GM04503 (cell line): ENCODE measurements at places on chromosomes 3 and 15.

- no peak for DNase-seq
These were observed 2.5 kb downstream of the CFAP92 start for GRCh38 chr3:128991355-128991895.

DNA sequence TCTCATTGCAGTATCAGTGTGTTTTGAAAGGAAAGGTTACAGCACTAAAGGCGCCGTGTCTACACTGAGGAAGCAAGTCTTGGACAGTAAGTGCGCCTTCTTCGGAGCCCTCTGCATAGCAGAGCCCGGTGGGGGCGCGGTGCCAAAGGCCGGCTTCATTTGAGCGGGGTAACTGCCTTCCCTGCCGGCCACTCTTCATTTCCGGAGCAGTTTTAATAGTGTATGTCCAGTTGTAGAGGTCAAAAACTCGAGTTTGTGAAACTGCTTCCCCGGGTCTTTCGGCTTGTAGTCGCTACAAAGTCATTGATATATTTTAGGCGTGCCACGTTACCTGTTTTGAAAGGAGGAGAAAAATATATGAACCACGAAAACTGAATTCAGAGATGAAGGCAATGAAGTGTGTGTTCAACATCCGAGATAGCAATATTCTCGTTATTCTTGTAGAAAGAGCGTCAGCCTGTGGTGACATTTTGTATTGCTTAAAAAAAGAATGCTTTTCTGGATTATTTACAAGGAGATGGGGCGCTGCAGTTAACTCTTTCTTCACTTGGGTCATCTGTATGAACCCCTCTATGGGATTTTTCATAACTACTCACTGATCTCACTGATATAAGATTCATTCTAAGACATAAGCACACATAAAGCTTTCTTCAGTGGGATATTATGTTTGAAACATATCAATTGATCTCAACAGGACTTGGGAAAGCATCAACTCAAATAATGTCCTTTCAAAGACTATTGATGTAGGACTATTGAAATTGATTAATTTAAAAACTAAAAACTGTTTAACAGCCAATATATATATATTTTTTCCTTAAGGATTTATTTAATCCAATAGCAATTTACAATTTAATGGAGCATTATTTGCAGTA, 3.0 kb downstream of the ALCAM start:
- no peak for DNase-seq

DNA sequence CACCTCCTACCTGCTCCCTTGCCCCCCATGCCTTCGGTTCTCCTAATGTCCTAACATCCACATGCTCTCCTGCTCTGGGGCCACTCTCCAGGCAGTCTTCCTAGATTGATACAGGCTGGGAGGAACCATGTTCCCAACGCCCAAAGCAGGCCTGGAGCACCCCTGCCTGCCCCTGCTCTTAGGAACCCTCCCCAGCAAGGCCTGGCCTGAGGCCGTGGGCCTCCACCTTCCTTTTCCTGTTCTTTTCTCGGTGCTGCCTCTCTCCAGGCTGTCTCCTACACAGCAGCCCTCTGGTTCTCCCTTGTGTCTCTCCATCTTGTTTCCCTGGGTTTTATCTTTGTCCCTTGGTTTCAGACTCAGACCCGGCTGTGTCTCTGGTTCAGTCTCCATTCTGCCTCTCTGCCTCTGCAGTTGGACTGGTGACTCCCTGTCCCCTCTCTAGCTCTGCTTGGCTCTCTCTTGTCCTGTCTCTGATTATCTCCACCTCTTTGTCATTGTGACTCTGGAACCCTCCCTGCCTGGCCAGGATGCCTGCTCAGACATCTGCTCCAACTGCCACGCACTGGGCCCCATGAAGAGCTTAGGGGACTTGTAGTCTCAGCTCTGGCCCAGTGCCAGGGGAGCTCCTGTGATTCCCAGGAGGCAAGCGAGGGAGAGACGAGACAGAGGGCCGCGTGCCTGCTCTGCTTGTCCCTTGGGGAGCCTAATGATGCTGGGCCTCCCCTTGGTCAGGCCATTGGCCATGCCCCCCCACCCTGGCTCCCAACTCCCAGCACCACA, 26.0 kb upstream of the RPL29 start:
- no peak for DNase-seq

DNA sequence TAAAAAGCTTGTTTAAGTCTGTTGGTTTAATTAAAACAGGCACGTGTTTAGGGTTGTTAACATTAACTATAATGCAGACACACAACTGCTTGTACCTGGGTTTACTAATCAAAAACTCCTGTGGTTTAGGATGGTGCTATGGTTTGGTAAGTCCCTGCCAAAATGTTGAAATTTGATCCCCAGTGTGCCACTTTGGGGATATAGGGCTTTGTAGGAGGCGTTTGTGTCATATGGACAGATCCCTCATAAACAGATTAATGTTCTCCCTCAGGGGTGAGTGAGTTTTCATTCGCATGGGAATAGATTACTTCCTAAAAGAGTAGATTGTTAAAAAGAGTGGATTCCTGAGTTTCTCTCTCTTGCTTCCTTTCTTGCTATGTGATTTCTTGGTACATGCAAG, 18.7 kb upstream of the GK5 start:
- no peak for DNase-seq

- DNase-seq = no peak
These were observed 4.7 kb downstream of the DET1 start for GRCh38 chr15:88541709-88542341.

- DNase-seq = no peak
These were observed 32.8 kb upstream of the STRIT1 start for GRCh38 chr3:155326244-155326643.

DNA sequence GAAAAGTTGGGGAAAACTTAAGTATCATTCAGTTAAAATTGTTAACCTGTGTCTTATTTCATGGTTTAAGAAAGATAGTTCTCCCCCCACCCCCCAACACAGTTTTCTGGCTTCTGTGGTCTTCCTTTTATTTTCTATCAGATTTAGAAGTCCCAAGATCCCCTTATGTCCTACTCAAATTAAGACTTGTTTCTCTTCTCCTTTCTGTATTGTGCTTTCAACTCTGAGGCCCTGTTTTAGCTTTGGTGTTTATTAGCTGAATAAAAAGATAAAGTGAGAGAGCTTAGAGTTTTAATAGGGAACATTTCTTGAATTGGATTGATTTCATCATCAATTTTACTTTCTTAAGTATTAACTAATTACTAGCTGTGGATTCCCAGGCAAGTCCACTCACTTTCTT, 62.6 kb downstream of the AKAP13 start:
- DNase-seq = no peak

DNA sequence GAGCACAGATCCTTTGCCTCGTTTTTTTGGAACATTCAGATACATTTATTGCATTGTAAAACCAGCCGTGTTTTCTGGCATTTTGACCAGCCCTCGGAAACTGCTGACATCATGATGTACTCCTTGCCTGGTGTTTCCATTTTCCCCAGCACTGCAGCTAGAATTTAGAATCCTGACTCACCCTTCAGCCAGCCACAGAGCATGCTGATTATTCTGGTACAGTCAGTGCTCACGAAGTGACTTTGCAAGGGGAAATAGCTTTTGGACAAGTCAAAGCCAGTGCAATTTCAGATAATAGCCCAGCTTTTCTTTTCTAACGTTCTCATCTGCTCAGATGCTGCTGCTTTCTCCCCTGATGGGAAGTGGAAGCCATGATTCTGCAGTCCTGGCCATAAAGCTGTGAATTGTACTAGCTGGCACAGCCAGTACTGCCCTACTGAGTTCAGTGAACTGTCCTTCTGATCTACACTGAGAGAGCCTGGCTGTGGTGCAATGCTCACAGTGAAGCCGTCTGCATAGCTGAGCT, 12.1 kb upstream of the CNBP start:
- DNase-seq = peak; percentile 95

DNA sequence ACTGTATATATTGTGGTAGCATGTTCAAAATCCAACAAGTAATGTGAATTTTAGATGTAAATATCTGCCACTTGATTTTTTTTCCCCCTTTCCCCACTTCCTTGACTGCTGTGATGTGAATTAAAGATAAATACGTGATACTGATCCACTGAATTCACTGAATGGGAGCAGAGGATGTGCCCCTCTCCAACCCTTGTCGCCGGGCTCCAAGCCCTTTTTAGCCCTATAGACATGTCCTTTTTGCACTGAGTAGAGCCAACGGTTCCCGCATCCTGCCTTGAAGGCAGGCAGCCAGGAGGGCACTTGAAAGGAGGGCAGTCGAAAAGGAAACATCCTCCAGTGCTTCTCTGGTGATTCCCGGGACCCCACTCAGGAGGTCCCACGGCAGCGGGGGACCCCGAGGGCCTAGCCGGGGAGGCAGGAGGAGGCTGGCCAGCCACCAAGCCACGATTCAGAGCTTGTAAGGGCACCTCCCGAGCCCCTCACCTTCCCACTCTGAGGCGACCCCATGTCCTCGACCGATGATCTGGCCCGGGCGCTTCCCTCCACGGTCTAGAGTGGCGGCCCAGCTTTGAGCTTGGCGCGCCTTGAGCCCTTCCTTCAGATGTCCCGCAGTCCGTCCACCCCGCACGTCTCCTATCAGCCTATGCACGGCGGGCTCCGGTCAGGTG, 901 bp upstream of the MANF start:
- DNase-seq = no peak

- no peak for DNase-seq
These were observed 44.2 kb downstream of the GRK7 start for GRCh38 chr3:141807277-141808033.

DNA sequence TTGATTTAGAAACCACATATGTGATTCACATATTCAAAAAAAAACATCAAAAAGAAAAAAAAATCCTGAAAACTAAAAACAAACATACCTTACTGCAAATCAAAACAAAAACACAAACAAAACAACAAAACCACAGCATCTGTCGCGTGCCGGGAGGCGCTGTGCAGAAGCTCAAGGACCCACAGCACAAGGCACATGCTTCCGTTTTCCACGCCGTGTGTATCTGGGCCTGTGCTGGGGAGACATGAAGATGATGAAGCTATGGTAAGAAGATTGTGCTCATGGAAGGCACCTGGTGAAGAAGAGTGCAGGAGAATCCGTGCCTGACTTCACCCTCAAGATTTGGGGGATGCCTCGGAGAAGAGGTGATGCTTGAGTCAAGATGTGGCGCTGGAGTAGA, 788.9 kb upstream of the ARRDC4 start:
- DNase-seq = no peak

DNA sequence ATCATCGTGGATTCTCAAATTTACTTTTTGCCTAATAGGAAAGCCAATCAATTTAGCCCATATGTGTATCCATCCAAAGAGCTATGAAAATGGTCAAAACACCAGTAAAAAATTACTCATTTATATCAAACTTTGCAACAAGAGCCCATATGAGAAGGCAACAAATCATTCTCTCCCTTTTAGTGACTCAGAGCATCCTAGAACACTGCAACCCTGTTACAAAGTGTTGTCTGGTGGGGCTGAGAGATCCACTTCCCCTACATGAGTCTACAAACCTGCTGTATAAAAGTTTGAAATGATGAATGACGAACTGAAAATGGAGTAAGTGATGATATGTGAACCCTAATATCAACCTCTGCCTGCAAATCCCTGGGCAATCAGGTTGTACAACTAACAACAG, 23.3 kb downstream of the PDZRN3 start:
- no peak for DNase-seq

GRCh38 chr3:49428752-49429080, 408 bp downstream of the NICN1 start:
- DNase-seq = no peak

- DNase-seq = no peak
These were observed 137.2 kb upstream of the RAD18 start for GRCh38 chr3:9100513-9100894.

GRCh38 chr15:79740561-79740960, 156.3 kb downstream of the MTHFS start:
- DNase-seq = no peak

DNA sequence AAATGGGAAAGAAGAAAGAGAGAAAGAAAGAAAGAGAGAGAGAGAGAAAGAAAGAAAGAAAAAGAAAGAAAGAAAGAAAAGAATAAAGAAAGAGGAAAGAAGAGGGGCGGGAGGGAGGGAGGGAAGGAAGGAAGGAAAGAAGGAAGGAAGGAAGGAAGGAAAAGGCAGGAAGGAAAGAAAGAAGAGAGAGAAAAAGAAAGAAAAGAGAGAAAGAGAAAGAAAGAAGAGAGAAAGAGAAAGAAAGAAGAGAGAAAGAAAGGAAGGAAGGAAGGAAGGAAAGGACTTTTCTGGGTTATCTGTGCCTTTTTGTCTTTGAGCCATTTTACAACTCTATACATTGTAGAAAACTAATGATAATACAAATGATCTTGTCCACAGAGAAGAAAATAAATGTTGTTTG, 136.6 kb upstream of the SMAD3 start:
- DNase-seq = no peak
